ENCODE measurements at places on chromosomes 6 and 20.

DNA sequence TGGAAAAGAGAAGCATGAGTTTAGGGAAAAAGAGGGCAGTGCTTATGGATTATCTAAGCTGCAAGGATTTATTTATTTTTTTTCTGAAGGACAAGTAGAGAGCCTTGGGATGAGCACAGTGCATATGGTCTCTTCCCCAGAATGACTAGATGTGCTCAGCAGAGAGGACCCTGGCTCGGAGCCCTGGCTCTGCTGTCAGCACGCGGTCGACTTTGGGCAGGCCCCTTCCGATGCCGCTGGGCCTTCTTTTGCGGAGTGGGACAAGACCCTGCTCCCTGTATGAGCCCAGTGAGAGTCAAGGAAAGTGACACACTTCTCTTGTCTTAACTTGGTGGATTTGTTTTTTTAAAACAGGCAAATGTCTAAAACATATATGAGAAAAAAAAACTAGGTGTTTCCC, 51.4 kb downstream of the LRRC1 start:
- no peak for DNase-seq

GRCh38 chr6:139329224-139329623, 37.4 kb upstream of the TXLNB start:
- no peak for DNase-seq

DNA sequence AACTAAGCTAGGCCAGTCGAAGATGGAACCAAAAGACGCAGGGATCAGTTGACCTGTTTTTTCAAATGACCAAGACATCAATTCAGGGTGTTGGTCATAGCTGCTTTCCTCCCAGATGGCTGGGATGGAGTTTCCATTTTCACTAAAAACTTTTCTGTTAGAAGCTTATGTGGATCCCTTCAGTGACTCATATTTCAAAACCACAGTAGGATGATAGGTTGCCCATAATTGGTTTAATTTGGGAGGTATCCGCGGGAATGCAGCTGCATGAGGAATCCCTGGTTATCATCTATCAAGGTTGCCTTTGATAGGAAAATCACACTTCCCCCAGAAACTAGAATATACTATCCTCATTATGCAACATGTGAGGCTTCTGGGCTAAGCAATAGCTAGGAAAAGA, 150.9 kb upstream of the MLIP start:
- DNase-seq, result no peak

DNA sequence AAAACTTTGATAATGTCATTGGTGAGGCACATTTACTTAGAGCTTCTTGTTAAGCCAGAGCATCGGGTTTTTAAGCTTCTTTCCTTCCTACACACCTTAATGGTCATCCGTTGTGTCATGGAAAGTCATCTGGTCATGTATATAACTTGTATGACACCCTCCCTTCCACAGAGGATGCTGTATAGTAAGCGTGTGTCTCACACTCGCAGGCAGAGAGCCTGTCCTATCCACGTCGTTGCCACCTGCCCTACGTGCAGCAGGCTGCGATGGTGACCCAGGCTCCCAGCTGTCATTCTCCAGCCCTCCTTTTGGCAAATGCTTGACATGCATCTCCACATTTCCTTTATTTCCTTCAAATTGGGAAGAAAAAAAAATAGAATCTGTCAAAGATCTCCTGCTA, 85.6 kb downstream of the MYB start:
- no peak for DNase-seq

DNA sequence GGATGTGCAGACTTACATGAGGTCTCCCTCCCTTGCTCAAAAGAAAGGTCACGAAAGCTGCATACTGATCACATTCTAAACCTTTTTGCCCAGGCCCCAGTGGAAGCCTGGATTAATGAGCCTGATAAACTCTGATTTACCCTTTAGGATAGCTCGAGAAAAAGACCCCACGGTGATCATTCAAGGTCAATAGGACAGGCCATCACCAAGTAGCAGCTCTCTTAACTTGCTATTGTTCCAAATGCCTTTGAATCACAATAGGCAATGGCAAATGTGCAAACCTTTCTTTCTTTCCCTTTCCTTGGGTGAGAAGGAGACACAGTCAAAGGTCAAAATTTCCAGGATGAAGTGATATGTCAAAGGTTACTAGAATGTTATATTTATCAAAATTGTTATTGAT, 327.3 kb downstream of the HDGFL1 start:
- no peak for DNase-seq

DNA sequence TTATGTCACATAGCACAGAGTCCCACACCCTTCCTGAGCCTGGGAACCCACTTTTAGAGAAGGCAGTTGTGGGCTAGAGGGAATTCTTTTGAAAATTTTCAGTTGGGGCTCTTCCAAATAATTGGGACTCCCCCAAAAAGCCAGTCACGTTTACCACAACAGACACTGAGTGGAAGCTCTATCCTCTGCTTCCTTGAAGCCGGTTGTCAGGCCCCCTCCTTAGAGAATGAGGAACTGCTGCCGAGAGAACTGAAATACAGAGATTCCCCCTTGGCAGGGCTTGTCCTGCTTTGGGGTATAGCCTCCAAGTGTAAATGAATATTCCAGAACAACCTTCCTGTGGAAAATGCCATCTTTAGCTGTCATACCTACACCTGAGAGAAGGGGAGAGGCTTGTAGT, 2.7 kb upstream of the JAG1 start:
- DNase-seq, result no peak

- peak; percentile 60 for DNase-seq
Observed at GRCh38 chr6:31952140-31952805, 6.4 kb downstream of the CFB start.

GRCh38 chr6:107032051-107032450, 4.1 kb downstream of the MTRES1 start:
- no peak for DNase-seq

GRCh38 chr6:42898891-42899361, 16.9 kb upstream of the PTCRA start:
- no peak for DNase-seq

DNA sequence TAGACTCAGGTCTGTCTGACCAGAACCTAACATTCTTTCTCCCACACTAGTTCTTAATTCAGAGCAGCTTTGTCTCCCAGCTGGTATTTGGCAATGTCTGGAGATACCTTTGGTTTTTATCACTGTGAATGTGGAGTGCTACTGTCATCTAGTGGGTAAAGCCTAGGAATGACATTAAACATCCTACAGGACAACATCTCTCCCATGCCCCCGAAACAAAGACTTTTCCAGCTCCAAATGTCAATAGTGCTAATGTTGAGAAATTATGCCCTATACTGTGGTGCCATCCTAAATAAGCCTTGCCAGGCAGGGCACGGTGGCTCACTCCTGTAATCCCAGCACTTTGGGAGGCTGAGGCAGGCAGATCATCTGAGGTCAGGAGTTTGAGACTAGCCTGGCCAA, 4.2 kb upstream of the TTPAL start:
- no peak for DNase-seq

- no peak for DNase-seq
Observed at GRCh38 chr6:36546308-36546919, 865 bp downstream of the STK38 start.

GRCh38 chr6:163971841-163972838, 557.6 kb downstream of the QKI start:
- DNase-seq, result no peak

- DNase-seq, result no peak
Observed at GRCh38 chr6:15355683-15356099, 109.8 kb downstream of the JARID2 start.

GRCh38 chr20:4192378-4193068, 177.2 kb upstream of the RNF24 start:
- DNase-seq, result no peak

DNA sequence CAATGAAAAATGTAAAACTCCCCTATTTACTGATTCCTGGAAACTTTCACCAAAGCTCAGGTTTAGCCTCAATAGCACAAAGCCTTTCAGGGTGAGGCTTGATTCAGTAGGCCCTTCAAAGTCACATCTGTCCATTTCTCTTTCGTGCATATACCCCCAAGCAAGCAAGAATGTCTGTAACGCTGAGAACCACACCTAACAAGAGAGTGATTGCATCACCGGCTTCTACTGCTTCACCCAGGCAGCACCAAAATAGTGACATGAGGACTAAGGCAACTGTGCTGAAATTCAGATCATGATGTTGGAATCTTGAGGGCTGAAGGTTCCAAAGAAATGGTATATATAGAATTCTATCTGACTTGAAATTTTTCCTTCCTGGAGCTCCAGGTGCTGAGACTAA, 26.1 kb downstream of the CGA start:
- DNase-seq, result no peak

DNA sequence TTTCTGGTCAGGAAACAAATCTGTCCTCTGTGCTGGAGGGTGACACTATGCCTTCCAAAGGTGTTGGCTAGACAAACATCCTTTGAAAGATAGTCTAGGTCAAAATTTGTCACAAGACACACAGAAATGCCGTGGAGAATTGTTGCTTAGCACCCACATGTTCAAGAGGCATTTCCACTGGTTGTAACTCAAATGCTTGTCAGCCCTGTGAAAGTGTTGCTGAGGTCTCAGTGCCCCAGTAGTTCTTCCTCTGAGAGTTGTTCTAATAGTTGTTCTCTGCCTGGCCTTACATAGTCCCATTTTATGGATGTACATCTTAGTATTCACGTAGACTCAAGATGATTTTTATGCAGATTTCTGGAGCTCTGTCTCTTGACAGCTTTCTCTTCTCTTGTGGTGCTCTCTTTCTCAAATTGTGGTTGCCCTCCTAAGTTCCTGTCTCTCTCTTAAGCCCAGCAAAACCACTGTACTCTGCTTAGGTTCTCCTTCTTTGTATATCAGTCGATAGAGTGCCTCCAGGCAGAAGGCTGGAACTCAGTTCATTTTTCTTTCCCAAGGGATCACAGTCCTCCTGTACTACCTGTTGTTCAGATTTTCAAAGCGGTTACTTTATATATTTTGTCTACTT, 39.5 kb upstream of the REV3L start:
- DNase-seq, result no peak

DNA sequence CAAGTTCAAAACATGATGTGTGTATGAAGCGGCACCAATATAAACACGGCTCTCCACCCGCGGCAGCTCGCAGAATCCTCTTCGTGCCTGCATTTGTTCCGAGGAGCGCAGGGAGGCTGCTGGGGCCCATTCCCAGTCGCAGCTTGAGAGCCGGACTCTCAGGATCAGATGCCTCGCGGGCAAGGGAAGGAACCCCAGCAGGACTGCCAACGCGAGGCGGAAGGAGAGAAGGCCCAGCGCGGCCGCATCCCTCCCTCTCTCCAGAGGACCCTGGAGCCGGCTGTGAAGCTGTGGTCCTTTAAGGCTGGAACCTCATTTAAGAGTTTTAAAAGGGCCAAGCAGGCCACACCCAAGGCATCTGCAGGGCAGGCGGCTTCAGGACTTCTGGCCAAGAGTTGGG, 44.2 kb upstream of the ZBP1 start:
- DNase-seq, result no peak

DNA sequence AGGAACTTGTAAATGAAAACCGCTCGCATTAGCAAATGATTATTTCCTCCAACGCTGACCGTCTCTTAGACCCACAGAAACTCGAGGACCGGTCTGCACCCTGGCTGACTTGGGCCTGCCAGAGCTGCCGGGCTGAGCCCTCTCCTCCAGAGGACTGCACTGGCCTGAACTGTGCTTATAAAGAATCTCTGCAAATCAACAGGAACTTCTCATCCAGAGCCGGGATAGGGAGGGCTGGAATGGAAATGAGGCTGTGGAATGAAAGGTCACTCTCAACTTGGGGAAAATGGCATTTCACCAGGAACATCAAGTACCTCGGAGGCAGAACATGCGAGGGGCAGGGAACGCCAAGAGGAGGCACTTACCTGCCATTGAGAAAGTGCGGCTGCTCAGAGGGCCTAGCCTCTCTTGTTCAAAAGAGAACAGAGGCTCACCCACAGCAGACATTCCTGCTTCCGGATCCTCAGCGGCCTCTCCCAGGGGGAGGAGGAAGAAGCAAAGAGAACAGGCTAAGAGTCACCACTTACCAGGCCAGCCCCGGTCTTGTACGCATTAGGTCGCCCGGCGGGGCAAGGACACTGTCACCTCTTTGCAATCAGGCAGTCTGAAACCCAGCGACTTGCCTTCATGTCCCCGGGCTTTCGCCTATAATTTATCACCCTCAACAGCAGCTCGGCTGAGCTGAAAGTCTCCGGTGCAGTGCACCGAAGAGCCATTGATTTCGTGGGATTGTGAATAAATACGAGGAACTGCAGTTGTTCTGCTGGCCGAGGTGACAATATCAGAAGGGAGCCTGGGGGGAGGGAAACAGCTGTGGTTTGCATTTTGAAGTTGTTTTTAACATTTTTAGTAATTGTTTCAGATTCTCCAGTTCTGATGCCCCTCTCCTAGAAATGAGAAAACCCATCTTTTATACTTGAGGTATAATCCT, 37.6 kb downstream of the ZMYND8 start:
- DNase-seq, result no peak

DNA sequence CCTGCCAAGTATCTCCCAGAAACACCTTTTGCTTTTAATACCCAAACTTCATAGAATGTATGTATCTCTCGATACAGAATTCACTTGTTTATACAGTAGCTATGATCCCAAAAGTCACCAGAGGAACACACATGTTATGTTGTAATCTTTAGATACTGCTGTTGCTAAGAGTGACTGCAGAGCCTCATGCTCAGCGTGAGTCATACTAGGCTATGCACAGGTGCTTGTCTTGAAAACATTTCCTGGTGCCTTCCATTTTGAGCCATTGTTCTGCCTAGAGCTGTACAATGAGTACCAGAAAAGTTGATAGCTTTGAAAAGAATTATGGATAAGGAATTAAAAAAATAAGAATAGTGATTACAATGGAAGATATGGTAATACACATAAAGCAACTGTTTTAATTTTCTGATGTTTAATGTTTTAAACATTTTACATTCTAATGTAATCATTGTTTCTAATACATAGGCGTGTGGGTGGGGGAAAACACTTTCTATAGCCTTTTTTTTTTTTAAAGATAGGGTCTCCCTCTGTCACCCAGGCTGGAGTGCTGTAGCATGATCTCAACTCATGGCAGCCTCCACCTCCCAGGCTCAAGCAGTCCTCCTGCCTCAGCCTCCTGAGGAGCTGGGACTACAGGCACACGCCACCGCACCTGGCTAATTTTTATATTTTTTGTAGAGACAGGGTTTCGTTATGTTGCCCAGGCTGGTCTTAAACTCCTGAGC, 79.4 kb downstream of the CD24 start:
- DNase-seq, result no peak

GRCh38 chr6:118567974-118568373, 19.9 kb downstream of the PLN start:
- no peak for DNase-seq

- no peak for DNase-seq
Observed at GRCh38 chr6:938916-939315, 246.0 kb upstream of the EXOC2 start.

DNA sequence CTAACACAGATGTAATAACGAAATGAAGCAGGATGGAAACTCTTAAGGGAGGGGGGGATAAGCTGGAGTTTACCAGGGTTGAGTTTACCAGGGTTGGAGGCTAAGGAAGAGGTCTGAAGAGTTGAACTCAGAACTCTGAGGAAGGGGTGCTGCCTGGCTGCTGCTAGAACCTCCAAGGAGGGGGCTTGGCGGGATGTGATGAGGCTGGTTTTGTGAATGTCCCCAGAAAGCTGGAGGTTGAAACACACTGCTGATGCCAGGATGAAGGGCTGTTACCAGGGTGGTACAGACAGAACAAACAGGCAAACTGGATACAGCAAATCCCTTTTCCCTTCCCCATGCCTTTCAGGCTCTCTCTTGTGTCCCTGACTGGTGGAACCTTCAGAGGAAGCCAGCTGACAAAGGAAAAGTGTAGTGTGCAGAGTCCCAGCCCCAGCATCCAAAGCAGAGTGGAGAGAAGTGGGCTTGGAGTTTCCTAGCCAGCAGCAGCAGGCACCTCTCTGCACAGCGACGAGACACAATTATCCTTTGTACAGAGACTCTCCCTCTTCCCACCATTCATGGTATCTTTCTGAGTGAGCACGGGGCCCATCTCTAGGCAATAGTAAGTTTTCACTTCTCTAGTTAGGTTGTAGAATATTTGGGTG, 23.7 kb downstream of the UBE2V1 start:
- no peak for DNase-seq

Measured in H54 (cell line).